ENCODE measurements at places on chromosomes 7 and 10.

- DNase-seq, result no peak
Measured at GRCh38 chr7:156792611-156793010, 100.4 kb downstream of the LMBR1 start.

DNA sequence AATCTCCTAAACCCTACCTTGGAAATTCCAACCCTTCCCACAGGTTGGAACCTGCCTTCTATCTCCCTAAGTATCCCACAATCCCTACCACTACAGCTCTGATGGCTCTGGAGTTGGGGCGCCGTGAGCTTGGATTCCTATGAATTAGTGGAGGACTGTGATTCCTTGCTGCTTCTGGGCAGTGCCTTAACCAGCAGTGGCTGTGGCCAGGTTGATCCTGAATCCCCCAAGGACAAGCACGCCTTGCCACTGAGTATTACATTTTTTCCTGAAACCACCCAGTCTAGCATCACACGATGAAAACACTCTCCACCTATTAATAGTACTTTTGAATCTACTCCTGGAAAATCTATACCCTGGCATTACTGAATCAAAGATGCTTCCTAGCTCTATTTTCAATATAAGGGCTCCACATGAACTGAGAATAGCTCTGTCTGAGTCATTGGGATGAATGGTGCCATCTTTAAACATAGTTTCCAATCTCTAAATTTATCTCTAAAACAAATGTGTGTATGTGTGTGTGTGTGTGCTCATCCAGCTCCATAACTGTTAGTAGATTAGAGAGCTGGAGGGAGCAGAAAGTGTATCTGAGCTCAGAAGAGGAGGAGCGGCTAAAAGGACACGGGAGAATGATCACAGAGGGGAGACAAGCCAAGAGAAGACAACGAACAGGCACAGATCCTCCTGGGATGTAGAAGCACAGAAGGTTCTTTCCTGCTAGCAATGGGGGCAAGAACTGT, 11.9 kb upstream of the INPP5F start:
- DNase-seq, result no peak

DNA sequence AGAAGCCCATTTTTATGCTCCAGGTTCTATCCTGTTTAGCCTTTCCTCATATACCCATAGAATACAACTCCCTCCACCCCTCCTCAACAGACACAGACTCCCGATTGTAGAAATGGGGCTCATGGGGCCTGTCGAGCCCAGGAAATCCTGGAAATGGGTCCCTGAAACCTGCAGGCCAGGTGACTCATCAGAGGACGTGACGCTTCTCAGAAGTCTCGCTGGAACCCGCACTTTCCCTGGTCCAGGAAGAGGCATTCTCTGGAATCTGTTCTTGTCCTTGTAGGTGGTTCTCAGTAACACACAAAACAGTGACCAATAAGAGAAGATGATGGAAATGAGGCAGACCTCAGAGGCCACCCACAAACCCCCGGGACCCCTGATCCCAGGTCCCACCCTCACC, 244.8 kb upstream of the PPP2R2D start:
- no peak for DNase-seq

- DNase-seq, result no peak
Measured at GRCh38 chr10:48282829-48283228, 8.3 kb upstream of the FRMPD2 start.

- no peak for DNase-seq
Measured at GRCh38 chr10:85926986-85927385, 439.6 kb downstream of the GRID1 start.

DNA sequence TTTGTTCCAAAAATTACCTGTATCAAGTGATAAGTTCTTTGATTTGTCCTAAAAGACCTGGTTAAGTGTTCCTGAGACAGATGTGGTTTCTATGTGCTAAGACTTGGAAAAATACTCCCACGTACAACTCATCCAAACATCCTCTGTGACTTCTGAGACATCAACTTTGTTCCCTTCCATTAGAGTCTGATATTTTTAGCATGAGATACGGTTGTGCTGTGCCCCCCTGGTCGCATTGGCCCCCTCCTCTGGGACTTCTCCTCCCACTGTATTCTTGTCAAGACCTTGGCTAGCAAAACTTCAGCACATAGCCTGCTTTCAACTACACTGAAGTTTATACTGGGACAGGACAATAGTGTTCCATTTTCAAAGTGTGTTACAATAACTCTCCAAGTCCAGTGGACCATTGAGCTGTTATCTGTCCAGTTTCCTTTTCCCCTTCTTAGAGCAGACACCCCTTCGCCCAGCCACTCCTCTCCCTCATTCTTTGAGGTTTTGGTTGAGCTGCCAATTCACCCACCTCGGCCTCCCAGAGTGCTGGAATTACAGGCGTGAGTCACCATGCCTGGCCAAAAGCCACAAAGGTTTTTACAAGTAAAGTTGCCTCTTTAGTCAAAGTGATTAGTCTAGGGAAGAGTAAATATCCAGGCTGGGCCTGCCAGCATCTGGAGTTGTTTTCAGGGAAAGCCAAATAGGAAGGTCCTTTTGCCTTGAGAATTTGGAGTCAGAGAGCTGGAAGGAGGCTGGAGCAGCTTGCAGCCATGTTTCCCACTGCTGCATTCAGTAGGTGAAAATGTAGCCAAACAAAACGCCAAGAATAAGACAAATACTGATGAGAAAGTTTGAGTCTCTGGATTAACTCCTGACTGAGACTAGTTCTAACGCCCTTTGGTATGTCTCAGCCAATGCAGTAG, 17.8 kb upstream of the PDLIM1 start:
- DNase-seq, result no peak

DNA sequence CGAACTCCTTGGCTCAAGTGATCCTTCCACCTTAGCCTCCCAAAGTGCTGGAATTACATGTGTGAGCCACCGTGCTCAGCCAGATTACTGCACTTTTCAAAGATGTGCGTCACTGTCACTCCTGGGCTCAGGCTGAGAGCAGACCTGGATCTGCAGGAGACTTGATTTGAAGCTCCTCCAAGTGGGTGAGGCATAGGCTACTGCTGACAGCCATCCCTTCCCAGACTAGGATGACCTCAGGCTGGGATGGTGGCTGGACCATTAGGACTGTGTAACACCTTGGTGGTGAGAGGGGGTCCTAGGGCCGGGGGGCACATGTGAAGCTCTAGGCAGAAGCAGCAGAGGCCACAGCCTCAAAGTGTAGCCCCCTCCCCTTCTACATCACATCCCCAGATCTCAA, 8.2 kb upstream of the SRRM3 start:
- no peak for DNase-seq

DNA sequence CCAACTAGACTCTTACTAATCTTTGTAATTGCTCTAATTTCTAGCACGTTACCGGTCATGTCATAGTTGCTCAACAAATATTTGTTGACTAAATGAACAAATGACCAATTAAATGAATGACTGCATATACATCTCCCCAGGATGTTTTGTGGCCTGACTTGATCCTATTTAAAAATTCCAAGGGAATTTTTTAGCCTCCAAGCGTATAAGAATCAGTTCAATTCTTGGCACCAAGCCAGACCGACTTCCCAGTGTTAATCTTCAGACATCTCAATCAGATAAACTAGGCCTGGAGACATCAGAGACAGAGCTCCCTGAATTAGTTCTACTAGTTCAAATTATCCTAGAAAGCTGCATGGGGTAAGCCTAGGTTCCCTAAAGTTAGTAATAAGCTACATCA, 96.0 kb downstream of the GSAP start:
- no peak for DNase-seq

GRCh38 chr10:102951316-102951715, 33.2 kb downstream of the CNNM2 start:
- no peak for DNase-seq

GRCh38 chr7:47827351-47827756, 120.9 kb downstream of the PKD1L1 start:
- DNase-seq, result no peak

GRCh38 chr7:42722716-42723115, 189.2 kb downstream of the C7orf25 start:
- no peak for DNase-seq

- DNase-seq, result no peak
Measured at GRCh38 chr10:60139798-60140566, 233.6 kb upstream of the CCDC6 start.

GRCh38 chr7:22572292-22572691, 72.3 kb upstream of the STEAP1B start:
- no peak for DNase-seq

DNA sequence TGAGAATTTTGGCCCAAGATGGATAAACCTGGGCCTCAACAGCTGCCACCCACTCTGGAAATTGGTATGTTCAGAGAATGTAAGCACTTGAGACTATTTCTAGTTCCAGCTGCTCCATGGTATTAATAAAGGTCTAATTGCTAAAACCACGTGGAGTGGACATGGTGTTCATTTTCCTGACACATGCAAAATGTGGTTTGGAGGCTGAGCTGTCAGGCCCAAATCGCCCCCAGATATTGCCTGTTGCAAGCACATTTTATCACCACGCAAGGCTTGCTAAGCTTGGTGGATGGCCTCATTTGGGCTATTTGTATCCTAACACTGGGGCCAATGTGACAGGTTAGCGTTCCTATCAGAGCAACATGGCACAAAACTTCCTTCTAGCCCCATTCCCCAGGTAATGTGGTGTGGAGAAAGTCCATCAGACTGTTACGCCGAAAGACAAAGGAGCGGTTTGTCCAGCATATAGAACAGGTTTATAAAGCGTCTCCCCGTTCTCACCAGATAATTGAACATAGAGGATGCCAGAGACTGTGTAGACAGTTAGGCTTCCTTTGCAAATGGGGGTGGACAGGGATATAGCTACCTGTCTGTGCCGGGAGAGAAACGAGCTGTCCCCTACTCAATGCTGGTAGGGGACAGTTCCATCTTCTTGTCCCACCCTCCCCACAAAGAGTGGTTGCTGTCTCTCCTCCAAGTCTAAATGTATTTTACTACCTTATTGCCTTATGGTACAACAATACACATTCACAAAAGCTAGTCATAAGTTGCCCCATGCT, 78.0 kb upstream of the ANKRD1 start:
- no peak for DNase-seq

GRCh38 chr7:130910949-130911944, 177.2 kb upstream of the KLF14 start:
- no peak for DNase-seq

- DNase-seq, result no peak
Measured at GRCh38 chr7:37831244-37831643, 17.2 kb upstream of the NME8 start.

DNA sequence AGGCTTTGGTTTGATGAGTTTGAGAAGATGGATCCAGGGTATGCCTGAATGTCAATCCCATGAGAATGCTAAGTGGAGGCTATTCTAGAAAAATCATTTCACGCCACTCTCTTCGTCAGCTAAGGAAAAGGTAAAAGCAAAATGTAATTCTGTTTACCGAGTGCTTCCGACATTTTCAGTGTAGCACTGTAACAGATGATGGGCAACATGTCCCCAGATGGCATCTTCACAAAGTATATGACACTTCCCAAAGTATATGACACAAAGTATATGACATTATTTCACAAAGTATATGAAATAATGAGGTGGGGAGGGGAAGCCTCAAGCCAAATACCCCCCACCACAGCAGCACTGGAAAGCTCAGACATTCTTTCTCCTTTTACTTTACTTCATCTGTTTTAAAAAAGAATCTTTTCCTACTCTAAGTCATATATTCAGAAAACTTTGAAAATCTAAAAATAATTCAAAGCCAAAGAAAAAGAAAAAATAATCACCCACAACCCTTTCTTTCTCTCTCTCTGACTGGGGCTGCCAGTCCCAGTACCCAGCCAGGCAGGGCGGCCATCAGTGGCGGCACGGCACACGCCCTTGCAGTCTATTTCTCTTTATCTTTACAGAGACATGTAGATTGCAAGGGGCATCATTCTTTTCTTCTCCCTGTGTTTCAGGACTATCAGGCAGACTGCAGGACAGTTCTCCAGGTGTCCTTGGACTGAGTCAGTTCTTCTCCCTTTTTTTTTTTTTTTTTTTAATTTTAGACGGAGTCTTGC, 179.8 kb downstream of the SNX10 start:
- DNase-seq, result no peak

- DNase-seq, result no peak
Measured at GRCh38 chr7:66913118-66914037, 7.6 kb upstream of the TMEM248 start.

GRCh38 chr7:123641901-123642300, 13.8 kb upstream of the LMOD2 start:
- no peak for DNase-seq

DNA sequence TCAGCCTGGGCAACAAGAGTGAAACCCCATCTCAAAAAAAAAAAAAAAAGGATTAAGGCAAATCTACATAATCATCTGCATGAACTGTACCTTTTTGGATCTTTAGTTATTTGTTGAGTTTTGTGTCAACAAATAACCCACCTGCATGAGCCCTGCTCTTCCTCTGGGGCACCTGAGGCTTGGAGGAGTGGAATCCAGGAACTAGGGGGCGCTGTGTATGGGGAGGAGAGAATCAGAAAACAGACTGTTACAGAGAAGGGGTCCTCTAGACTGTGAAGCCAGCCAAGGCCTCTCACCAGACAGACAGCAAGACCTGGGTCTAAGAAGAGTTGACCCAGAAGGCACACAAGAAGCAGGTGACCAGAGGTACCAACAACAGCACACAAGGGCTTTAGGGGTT, 682.8 kb upstream of the NRP1 start:
- no peak for DNase-seq

- DNase-seq, result no peak
Measured at GRCh38 chr7:81611040-81611439, 158.8 kb downstream of the HGF start.

DNA sequence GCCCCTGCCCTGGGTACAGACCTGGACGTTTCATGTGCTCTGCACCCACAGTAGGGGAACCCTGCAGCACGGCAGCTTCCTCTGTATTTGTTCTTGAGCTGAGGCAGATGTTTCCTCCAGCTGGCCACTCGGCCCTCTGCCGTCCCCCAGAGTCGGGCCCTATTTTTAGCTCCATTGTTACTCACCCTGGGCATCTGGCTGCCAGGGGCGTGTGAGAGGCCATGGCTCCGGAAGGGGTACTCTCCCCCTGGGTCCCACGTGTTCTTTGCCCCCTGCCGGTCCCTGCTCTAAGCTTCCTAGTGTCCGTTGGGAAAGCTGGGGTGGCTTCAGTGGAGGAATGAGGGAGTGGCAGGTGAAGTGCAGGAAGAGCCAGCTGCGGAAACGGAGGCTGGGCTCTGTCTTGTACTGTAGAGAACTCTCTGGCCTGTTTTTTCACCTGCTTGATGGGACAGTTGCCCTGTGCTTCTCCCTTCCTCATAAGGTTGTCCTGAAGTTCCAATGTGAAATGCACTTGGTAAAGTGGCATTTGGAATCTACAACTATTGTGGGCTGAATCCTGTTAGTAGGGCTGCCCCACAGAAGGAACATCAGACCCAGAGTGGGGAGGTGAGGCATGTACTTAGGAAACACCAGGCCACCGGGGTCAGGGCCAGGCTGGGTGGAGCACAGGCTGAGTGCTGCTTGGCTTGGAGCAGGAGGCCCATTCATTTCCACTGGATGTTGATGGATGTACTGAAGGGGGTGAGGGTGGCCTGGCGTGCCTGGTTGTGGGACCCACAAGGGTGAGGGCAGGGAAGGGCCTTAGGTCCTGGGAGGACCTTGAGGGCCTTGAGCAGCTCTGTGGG, 30.6 kb downstream of the PALD1 start:
- DNase-seq, result no peak

GRCh38 chr10:133388973-133389818, 4.8 kb upstream of the MTG1 start:
- peak; percentile 75 for DNase-seq

- peak; percentile 69 for DNase-seq
Measured at GRCh38 chr10:114767101-114767985, 54.2 kb upstream of the FHIP2A start.

GRCh38 chr7:110358028-110358427, 732.9 kb upstream of the LRRN3 start:
- DNase-seq, result no peak

Data from activated effector memory CD4-positive, alpha-beta T cell treated with anti-CD3 and anti-CD28 coated beads, Interleukin-2, amount 50 U/mL, for 16 hours (primary cell).